ENCODE measurements at places on chromosomes 11 and 22. TPM values are rescaled to one million over a fixed set of nuclear protein-coding genes. Genes with fewer than 3 reads are reported as not detected.

DNA sequence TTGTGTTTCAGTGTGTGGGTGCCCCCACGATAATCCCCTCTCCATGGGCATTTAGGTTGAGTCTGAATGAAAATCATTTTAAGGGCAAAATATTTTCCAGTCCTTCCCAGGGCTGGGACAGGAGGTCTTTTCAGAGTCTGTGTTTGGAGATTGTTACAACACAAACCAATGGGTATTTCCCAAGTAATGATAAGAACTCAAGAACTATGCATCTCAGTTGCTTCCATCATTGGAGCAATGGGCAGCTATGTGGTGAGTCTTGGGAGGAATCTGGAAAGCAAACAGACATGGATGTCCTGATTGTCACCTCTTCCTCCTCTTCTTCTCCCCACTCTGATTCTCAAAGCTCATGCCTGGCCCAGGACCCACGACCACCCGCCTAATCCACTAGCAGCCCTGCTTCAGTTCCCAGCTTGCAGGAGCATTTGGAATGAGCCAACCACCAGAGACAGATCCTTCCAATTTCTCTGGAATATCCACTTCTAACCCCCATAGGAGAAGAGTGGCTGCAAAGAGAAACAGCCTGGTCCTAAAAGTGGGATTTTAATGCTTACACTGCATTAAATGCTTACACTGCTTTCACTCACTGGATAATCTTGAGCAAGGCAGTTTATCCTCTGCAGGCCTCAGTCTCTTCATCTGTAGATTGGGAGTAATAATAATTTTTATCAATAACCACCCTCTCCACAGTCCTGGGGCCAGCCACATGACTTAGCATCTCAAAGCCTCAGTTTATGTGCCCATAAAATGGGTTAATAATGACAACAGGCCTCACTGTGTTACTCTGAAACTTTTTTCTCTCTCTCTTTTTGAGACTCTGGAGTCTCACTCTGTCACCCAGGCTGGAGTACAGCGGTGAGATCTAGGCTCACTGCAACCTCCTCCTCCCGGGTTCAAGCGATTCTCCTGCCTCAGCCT is 404.3 kb downstream of the MN1 start:
- no peak for DNase-seq

The MAP6 gene
- total RNA-seq: 0.40 TPM

GRCh38 chr11:102357116-102357515 is 10.1 kb downstream of the BIRC2 start:
- no peak for DNase-seq

- DNase-seq: no peak
Measured at GRCh38 chr11:83956119-83956697, 670.0 kb upstream of the CCDC90B start.

- no peak for DNase-seq
Measured at GRCh38 chr11:66194391-66194790, 74.0 kb upstream of the RAB1B start.

- peak; percentile 82 for DNase-seq
Measured at GRCh38 chr11:79437981-79438630, 2.7 kb downstream of the TENM4 start.

DNA sequence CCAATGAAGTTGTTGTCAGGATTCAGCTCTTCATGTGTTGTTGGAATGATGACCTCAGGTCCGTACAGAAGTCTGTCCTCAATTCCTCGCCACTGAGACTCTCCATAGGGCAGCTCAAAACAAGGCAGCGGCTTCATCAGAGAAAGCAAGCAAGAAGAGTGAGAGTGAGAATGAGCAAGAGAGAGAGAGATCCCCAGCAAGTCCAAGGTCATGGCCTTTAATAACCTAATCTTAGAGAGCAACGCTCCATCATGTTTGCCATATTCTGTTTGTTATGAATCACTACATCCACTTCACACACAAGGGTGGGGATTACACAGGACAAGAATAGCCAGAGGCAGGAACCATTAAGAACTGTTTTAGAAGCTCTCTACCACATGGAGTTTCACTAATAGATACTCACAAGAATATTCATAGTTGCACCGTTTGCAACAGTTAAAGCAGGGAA is 23.3 kb upstream of the MMP7 start:
- DNase-seq: no peak

The SYT13 gene
- total RNA-seq: 0.03 TPM

- no peak for DNase-seq
Measured at GRCh38 chr22:47976219-47976618, 1213.8 kb downstream of the TBC1D22A start.

The CDC42EP1 gene
- total RNA-seq: 95.3 TPM

GRCh38 chr11:94271885-94272372 is 32.5 kb upstream of the IZUMO1R start:
- DNase-seq: no peak

Measured in HT1080 (cell line).